ENCODE measurements at places on chromosomes 5 and 9.

GRCh38 chr9:14945351-14945750, 35.1 kb upstream of the FREM1 start:
- no peak for DNase-seq

DNA sequence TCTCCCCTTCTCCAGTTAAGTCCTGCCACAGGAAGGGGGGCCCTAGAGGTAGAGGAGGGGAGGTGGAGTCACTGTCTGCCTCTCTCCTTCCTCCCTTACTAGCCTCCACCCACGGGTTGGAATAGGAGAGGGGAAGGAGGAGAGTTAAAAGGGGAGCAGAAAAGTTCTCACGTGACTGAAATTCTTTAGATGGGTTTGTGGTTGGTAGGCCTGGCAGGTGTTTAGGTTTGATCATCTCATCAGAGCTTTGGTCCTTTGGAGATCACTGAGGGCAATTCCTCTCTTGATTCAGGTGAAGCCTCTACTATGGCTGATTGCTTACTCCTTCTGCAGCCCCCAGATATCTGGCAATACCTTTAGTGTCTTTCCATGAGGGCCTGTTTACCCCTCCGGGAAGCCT, 24.9 kb upstream of the C5orf63 start:
- DNase-seq, result no peak

- no peak for DNase-seq
These were observed 26.2 kb upstream of the SMU1 start for GRCh38 chr9:33102551-33103210.

GRCh38 chr5:125836256-125836655, 587.0 kb upstream of the GRAMD2B start:
- DNase-seq, result no peak

- no peak for DNase-seq
These were observed 654 bp downstream of the RANBP6 start for GRCh38 chr9:6014670-6015270.

DNA sequence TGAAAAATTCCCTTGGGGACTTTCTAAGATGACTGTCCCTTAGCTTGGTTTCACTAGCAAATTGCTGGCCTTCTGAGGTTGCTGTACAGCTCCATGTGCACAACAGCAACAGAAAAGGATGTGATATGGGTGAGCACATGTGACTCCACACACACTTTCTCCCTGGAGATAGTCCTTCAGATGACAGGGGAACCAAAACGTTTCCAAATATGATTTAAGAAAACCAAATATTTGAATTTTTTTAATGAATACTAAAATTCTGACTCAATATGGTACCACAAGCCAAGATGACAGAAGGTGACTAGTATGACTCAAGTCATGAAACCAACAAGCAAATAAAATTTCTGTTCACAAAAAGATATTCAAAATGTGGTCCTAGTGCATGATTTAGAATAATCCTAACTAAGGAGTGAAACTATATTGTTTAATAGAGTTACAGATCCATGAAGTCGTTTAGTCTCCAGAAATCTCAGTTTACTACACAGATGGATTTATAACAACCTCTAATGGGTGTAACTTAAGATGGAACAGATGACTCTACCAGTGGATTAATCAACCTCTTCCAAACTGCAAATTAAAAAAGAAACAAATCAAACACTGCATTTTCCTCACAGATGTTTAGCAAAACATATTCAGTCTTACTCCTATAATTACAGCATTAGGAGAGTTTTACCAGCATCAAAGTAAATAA, 144.8 kb upstream of the PIK3R1 start:
- no peak for DNase-seq

DNA sequence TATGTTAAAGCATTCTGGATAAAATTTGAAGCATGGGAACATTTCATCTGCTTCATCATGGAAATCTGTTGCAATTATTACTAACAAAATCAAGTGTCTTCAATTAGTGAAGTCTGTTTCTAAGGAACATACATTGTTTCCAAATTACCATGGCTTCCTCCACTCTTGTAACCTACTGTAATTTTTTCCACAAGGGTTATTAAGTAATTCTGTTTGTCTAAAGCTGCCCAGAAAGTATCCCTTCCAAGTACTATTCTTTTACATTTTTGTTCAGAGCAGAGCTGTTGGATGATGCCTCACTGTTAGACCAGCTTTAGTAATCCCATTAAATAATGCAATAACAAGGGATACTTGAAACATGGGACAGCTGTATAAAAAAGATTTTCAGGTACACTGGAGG, 483.5 kb upstream of the CD180 start:
- DNase-seq, result no peak

Measured in activated CD4-positive, alpha-beta T cell treated with anti-CD3 and anti-CD28 coated beads, Interleukin-2, amount 50 U/mL, for 24 hours (primary cell).